ENCODE measurements at places on chromosomes 7 and 10.

DNA sequence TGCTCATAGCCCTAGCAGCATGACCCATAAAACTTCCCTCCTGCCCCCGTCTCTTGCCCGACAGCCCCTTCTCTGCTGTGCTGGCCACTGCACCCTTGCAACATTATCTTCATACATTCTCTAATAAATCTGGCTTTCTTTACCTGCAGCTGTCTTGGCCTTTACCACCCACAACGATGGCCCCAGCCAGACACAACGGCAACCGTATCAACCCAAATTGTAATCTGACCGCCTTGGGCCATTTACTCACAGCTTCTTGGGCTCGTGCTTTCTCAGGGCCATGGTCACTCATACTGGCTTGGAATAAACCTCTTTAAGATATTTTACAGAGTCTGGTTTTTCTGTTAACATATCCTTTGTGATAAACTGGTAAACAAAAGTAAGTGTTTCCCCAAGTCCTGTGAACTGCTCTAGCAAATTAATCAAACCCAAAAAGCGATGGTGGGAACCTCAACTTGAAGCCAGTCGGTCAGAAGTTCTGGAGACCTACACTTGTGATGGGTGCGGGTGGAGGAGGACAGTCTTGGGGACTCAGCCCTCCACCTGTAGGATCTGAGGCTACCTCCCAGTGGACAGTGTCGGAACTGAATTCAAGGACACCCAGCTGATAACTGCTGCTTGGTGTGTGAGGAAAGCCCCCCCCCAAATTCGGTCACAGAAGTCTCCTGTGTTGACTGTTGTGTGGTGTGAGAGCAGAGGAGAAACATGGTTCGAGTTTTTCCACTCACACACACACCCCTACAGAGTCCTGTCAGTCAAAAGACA, 87.6 kb upstream of the ATP6V0A4 start:
- DNase-seq, result no peak

- no peak for DNase-seq
Measured at GRCh38 chr7:23211589-23211988, 29.7 kb downstream of the NUP42 start.

DNA sequence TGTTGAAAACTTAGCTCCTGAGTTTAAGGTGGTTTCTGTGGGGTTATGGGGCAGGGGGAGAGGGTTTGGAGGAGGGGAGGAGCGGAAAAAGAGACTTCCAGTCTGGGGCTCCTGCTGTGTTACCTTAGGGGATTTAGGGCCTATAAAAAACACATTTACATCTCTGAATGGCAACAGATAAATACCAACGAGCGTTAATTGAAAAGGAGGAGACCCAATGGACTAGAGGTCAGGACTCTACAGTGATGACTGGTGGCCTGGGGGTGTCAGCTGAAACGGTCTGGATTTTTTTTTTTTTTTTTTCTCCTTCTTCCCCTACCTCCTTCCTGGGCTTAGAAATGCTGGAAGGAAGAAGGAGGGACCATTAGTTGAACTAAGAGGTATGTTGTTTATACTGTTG, 47.4 kb downstream of the AUTS2 start:
- no peak for DNase-seq

DNA sequence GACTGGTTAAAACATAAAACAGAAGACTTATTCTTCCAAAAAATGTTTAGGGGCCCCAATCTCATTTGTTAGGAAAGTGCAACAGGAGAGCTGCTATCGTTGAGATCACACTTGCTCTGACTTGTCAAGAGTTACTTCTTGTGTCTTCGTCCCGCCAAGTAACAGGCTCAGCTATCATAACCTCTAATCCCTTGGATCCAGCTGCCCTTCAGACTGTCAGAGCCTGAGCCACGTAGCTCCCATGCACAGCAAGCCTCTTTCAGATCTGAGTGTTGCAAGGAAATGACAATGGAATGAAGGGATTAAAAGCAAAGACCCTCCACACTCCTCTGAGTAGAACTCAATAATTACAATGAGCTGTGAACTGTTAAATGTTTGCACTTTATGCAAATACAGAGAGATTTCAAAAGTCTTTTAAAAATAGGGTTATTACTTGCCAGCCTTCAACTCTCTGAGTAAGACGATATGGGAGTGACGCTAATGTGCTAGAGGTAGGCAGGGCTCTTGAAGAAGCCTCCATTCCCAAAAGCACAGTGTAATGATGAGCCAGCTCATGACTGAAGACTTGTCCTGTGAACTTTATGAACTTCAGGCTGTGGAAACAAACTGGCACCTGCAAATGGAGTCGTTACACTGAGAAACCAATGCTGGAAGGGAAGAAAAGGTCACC, 28.4 kb upstream of the CDK13 start:
- no peak for DNase-seq

DNA sequence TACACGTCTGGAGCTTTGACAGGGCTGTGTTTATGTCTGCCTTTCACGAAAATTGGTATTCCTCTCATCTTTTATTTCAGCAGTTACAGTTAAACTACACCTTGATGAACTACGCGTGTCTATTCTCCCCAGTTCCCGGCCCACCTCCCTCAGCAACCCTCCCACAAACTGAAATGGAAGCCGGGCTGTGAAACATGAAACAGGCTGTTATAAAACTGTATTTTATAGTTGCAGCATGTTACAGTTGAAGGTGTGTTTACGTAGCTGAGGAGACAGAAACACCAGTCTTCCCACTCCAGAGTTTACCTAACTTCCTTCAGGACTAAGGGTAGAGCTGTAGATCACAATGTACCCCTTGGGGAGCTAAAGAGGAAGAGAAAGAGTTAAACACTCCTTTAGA, 228.3 kb upstream of the ZNF32 start:
- DNase-seq, result no peak

GRCh38 chr10:103397191-103397825, 882 bp downstream of the PDCD11 start:
- no peak for DNase-seq

GRCh38 chr7:87875151-87876039, 765 bp downstream of the SLC25A40 start:
- peak; percentile 21 for DNase-seq

GRCh38 chr10:67807855-67808456, 30.0 kb downstream of the DNAJC12 start:
- DNase-seq, result no peak

DNA sequence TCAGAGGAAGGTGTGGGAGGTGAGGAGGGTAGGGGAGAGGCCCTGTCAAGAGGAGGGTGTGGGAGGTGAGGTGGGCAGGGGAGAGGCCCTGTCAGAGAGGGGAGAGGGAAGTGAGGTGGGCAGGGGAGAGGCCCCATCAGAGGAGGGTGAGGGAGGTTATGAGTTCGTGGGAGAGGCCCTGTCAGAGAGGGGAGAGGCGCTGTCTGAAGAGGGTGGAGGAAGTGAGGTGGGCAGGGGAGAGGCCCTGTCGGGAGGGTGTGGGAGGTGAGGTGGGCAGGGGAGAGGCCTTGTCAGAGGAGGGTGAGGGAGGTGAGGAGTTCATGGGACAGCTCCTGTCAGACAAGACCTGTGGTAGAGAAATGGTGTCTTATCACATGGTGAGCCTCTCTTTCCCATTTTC, 74.4 kb downstream of the INPP5A start:
- DNase-seq, result no peak

GRCh38 chr7:77430927-77431326, 14.8 kb upstream of the GSAP start:
- no peak for DNase-seq

DNA sequence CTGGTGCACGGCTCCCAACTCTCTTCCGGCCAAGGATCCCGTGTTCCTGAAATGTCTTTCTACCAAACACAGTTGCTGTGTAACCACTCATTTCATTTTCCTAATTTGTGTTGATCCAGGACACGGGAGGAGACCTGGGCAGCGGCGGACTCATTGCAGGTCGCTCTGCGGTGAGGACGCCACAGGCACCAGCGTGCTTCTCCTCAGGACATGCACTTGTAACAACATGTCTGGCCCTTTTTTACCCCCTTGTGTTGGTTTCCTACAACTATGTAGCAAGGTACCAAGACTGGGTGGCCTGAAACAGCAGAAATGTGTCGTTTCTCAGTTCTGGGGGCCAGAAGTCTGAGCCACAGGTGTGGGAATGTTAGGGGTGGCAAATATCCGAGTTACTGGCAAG, 18.2 kb downstream of the CALML5 start:
- no peak for DNase-seq

DNA sequence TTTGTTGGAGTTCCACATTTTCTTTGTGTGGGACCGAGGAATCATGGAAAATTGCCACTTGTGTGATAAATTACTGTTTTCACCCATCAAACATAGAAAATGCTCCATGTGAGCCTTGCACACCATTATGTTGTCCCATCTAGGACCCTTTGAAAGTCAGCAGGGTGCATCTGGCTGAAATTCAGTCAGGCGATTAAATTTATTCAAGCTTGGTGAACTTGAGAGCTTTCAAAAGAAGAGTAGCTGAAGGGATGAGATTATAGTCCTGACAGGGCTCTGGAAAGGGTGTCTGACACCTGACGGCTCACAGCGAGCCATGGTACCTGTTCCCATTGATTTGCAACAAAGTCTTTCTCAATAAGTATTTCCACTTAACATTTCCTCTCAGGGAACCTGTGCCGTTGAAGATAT, 399.7 kb upstream of the ETV1 start:
- DNase-seq, result no peak

- no peak for DNase-seq
Measured at GRCh38 chr10:88288320-88289059, 294.6 kb downstream of the RNLS start.

DNA sequence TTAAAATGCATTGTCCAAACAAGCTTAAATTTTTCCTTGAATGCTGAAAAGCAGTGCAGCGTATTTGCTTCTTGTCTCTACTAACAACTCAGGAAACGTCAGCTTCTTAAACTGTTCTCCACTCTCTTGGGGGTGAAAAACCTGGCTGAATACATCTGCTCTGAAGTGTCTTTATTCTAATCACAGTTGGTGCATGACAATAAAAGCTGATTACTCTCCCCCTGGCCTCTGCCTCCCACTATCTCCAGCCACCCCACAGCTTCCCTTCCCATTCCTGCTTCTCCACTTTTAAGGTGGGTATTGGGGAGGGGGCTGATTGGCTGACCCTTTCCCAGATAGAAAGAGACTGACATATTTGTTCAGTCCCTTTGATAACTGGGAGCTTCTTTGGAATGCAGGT, 456.0 kb downstream of the SORCS1 start:
- DNase-seq, result no peak

DNA sequence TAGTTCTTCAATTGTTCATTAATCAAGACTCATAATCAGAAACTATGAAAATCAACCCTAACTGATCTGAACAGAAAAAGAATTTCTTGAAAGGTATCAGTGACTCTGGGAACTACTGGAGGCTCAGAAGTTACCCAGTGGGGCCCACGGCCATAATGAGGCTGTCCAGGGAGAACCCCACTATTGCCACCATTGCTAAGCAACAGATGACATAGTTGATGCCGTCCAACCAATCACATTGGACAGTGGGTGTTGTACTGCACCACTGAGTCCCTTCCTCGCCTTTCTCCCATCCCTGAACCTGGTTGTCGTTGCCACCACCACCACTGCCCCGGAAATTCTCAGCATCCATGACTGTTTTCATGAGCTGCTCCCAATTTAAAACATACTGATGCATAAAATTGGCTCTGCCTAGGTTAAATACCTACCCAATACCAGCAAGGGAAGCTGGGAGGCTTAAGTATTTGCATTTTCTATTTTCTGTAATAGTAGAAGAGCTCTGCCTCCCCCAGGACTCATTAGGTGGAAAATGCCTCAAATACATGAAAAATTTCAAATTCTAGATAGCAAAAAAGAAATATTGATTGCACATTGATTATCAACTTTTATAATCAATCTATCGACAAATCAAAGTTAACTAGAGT, 26.7 kb upstream of the USP6NL start:
- DNase-seq, result no peak

DNA sequence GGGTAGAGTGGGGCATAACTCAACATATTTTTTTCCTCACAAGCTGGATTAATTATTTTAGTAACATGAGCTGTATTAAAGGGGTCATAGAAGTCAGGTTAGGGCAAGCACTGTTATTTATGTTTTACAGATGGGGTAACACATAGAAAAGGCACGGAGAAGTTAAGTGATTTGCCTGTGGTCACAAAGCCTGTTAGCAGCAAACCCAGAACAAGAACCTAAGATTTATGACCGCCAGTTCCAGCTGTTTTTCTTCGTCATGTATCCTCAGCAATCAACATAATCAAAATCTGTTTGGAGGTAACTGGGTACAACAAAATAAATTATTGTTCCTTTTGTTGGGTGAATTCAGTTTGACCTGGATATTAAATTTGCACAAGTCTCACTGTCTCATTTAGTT, 57.2 kb upstream of the BET1 start:
- DNase-seq, result no peak

- no peak for DNase-seq
Measured at GRCh38 chr10:110508806-110509544, 11.3 kb downstream of the DUSP5 start.

GRCh38 chr10:98367604-98368451, 47.2 kb downstream of the PYROXD2 start:
- DNase-seq, result no peak

- no peak for DNase-seq
Measured at GRCh38 chr7:108716783-108717182, 147.1 kb downstream of the DNAJB9 start.

GRCh38 chr7:40551685-40552576, 417.1 kb downstream of the SUGCT start:
- no peak for DNase-seq

DNA sequence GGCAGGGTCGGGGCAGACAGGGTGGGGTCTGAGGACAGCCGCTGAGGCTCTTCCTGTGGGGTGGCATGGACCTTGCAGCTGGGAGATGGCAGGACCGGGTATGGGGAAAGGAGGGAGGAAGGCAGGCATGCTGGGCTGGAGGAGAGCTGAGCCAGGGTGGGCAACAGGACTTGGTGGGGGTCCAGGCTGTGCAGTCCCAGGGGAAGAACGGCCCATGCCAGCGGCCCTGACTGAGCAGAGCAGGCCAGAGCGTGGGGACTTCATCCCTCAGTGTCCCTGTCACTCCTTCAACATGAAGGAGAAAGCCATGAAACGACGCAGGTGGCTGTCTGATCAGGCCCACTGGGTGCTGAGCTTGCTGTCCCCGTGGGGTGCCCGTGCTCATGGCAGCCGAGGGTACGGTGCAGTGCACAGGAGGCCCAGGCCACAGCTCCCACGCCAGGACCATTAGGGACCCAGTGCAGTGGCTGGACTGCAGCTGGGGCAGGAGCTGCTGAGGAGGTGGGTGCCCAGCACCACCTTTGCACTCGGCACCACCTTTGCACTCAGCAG, 519.6 kb downstream of the PTPRN2 start:
- no peak for DNase-seq

- no peak for DNase-seq
Measured at GRCh38 chr7:22422831-22423615, 66.1 kb upstream of the RAPGEF5 start.

GRCh38 chr7:44220046-44220357, 19.2 kb downstream of the YKT6 start:
- DNase-seq, result no peak

GRCh38 chr10:30422981-30423654, 10.9 kb upstream of the MAP3K8 start:
- no peak for DNase-seq

- DNase-seq, result no peak
Measured at GRCh38 chr7:39709029-39709428, 85.7 kb downstream of the RALA start.

DNA sequence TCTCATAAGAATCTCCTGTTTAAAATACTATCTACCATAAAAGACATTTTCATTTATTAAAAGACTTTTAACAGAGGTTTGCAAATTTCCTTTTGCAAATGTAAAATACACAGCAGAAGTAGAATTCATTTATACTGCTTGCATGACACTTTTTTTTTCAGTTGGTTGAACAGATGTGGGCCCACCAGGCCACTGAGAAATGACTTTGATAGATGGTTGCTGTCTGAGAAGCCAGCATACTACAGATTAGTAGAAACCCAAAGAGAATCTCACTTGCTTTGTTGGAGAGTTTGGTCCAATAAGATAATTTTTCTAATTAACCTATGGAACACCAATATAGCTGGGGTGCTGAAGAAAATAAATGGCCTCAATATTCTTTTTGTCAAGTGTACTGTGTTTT, 66.3 kb downstream of the PHF14 start:
- no peak for DNase-seq

Measured in CD4-positive, alpha-beta T cell treated with Interleukin-17A for 1 hour (primary cell).